NCI-H69 (cell line): ENCODE measurements at places on chromosomes 3 and 15.

GRCh38 chr15:100972975-100973350 is 53.8 kb downstream of the LRRK1 start:
- no peak for DNase-seq

GRCh38 chr15:78660584-78660983 is 19.6 kb upstream of the CHRNB4 start:
- peak; percentile 37 for DNase-seq

GRCh38 chr15:100057281-100057680 is 284.5 kb downstream of the ADAMTS17 start:
- no peak for DNase-seq

- peak; percentile 92 for DNase-seq
These were observed 6.0 kb upstream of the SRP14 start for GRCh38 chr15:40044717-40045571.

- no peak for DNase-seq
These were observed 23.4 kb upstream of the ACAP2 start for GRCh38 chr3:195466251-195466650.

- peak; percentile 90 for DNase-seq
These were observed 252.1 kb upstream of the TMCO5A start for GRCh38 chr15:37682304-37682703.
